Colonic mucosa (tissue), 4 donors: ENCODE measurements at places on chromosomes 3 and 15. TPM values are rescaled to one million over a fixed set of nuclear protein-coding genes. Genes with fewer than 3 reads are reported as not detected.
A peak's percentile ranks its signal among the peaks of the same experiment; 100 is the strongest.

Gene INSYN1
- total RNA-seq, result 0.32 TPM

Gene TPRG1
- total RNA-seq, result 1.8 TPM

Gene ZBBX
- total RNA-seq, result not detected

GRCh38 chr15:81752546-81752942, 293.3 kb downstream of the MEX3B start:
- H3K36me3 ChIP-seq, result no peaks in the 10 kb centered on the region
- no peak overlapping the region for H3K4me3 ChIP-seq
- H3K4me1 ChIP-seq, result no peaks in the 10 kb centered on the region

GRCh38 chr15:71098920-71099319, 16.4 kb upstream of the THSD4 start:
- no peaks in the 10 kb centered on the region for H3K4me1 ChIP-seq
- H3K27me3 ChIP-seq, result no peaks in the 10 kb centered on the region
- DNase-seq, result no peak
- H3K27ac ChIP-seq, result no peak overlapping the region
- H3K36me3 ChIP-seq, result no peaks in the 10 kb centered on the region

DNA sequence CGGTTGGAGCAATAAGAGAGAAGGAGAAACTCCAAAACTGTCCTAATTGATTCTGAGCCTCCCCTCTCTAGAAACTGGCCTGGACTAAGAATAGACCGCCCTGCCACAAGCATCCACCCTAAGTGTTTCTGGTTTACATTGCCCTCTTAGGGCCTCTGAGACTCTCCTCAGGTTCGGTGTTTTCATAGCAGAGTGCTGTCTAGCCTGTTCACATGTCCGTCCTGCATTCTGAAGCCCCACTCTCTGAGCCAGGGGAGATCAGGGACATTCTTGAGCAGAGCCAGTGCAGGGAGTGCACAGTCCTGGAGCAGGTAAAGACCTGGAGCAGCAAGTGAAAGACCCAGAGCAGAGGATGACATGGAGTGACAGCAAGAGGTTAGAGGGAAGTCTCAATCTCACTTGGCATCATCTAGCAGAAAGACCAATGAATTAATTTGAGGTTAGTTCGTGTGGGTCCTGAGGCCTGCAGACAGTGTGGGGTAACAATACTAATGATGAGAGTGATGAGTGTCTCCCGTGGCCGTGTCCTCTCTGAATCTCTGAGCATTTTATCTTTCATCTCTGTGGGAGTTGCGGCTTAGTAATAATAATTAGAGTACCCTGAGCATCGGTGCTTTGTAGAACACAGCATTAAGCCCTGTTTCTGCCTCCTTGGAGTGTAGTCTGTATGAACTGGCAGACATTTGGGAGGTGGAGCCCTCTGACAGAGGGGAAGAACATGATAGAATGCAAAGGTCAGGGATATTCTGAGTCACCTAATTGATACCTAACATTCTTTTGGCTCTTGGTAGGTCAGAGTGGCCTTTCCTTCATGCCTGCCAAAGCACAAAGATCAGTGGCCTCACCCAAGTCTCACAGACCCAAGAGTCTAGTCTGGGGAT, 24.6 kb downstream of the MAPKBP1 start:
- H3K27me3 ChIP-seq, result no peaks in the 10 kb centered on the region
- no peak overlapping the region for H3K27ac ChIP-seq
- H3K4me1 ChIP-seq, result no peaks in the 10 kb centered on the region
- no peaks in the 10 kb centered on the region for H3K36me3 ChIP-seq
- H3K4me3 ChIP-seq, result no peak overlapping the region

- H3K4me3 ChIP-seq, result no peak overlapping the region
- DNase-seq, result no peak
- no peak overlapping the region for H3K27ac ChIP-seq
- no peaks in the 10 kb centered on the region for H3K27me3 ChIP-seq
- H3K36me3 ChIP-seq, result no peaks in the 10 kb centered on the region
- H3K4me1 ChIP-seq, result no peaks in the 10 kb centered on the region
Measured at GRCh38 chr3:180280555-180280954, 243.8 kb upstream of the PEX5L start.

DNA sequence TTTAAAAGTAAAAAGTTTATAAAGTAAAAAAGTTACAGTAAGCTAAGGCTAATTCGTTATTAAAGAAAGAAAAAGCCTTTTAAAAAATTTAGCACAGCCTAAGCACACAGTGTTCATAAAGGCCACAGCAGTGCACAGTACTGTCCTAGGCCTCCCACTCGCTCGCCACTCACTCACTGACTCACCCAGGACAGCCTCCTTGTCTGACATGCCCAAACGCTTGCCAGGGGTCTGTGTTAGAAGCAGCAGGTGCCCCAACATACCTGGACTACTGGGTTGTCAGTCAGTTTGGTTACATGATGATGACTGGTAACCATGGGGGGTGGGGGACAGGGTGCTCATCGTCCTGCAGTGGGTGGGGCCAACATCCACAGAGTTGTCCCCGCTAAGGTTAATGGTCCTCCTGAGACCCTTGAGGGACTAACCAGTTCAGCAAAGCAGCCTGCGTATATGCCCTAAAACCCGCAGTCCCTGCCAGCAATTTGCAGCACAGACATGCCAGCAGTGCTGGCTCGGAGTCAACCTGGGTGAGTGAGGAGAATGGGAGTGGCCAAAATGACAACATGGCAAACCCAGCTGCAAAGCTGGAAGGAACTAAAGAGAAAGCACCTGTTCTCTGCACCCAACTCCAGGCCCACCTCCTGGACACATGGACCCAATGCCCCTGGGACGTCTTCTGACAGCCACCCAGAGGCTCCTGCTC, 49.2 kb downstream of the CYFIP1 start:
- H3K4me1 ChIP-seq, result no peaks in the 10 kb centered on the region
- no peak overlapping the region for H3K27ac ChIP-seq
- H3K4me3 ChIP-seq, result no peak overlapping the region
- H3K27me3 ChIP-seq, result no peaks in the 10 kb centered on the region

DNA sequence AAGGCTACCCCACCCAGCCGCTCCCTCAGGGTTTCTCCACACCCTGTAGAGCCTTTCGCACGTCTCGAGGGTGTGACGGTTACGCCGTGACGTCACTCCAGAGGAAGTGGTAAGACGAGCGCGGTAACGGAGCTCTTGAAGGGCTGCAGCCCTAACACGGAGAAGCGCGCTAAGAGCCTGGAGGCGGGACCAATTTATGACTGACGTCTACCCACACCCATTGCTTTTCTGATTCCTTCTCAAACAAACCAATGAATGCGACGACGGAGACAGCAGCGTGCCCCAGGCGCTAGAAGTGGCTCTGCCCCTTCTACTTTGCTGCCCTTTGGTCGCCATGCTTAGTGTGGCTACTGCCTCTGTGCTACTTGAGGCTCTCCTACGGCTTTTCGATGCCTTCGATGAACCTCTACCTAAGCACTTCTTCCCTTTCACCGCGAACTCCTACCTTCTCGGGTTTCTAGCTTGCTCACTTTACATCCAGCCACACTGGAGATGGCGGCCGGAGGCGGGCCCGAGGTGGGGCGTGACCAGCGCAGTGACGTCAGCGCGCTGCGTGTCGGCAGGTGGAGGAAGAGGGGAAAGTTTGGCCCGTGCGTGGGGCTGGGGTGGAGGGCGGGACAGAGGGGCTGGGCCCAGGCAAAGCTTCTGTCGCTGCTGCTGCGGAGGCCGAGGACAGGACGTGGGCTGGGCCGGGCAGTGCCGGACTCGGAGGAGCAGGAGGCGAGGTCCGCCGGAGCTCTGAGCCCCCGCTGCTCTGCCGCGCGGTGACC, at the start of gene OXSR1:
TSS of gene OXSR1 (plus strand) at position 586 of the 770 bp plus-strand sequence. CDS start 340 bp downstream, outside the sequence.
- H3K27me3 ChIP-seq, result no peaks in the 10 kb centered on the region
- DNase-seq, result peak; percentile 100
- peak within 1 kb of the TSS; percentile 95 for H3K4me3 ChIP-seq
- no peaks in the 10 kb centered on the region for H3K36me3 ChIP-seq

DNA sequence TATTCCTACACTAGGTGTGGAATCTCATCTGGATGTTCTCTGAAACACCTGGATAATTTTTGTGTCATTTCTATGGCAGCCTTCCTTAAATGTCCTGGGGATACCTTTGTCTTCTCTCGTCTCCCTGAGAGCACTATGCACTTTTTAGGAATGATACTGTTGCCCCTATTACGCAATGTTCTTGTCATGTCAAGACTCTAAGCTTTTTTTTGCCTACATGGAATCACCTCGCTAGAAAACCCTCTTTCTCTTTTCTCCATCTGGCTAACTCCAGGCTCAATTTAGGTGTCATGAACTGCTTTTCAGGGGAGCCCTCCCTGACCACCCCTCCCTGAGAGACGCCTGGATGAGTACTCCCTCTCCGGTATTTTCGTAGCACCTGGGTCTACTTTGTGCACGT, 81.3 kb downstream of the SOX2 start:
- H3K4me3 ChIP-seq, result no peak overlapping the region
- no peaks in the 10 kb centered on the region for H3K36me3 ChIP-seq
- H3K27ac ChIP-seq, result no peak overlapping the region

DNA sequence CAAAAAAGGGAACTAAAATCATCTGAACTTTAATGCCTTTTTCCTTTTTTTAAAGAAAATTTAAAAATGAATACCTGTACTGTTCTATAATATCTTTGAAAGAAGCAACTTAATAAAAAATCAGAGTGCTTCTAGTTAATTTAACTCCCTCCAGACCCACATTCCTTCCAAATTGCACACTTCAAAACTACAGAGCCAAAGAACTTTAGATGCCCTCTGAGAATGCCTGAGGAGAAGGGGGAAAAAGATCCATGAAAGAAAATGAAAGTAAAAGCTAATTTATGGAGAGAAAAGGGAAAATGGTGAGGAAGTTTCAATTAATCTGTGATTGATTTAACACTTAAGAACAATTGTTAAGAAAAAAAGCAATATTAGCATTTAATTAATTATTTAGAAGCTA, 1141.6 kb downstream of the IGSF11 start:
- no peak overlapping the region for H3K27ac ChIP-seq
- H3K27me3 ChIP-seq, result no peaks in the 10 kb centered on the region
- H3K4me1 ChIP-seq, result no peaks in the 10 kb centered on the region
- H3K36me3 ChIP-seq, result no peaks in the 10 kb centered on the region
- DNase-seq, result no peak

DNA sequence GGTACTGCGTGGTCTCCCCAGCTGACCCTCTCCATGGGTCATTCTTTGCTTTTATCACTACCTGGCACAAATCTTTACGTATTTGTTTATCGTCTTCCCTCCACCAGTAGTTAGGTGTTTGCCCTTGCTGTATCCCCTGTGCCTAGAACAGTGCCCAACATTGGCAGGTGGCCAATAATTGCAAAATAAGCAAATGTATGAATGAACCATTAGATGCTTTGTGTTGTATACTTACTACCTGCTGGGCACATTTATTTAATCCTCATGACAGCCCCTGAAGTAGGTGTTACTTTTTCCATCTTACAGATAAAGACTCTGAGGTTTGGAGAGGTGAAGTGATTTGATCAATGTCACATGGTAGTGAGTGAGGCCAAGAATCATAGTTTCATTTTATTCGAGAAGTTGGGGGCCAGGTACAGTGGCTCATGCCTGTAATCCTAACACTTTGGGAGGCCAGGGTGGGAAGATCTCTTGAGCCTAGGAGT, 2.0 kb upstream of the TWF2 start:
- no peak overlapping the region for H3K27ac ChIP-seq
- peaks cover 11% of the 10 kb centered on the region for H3K4me1 ChIP-seq
- H3K36me3 ChIP-seq, result no peaks in the 10 kb centered on the region
- no peak for DNase-seq

- peak overlapping the region; percentile 98 for H3K27ac ChIP-seq
- DNase-seq, result peak; percentile 57
- H3K36me3 ChIP-seq, result no peaks in the 10 kb centered on the region
- no peaks in the 10 kb centered on the region for H3K27me3 ChIP-seq
Measured at GRCh38 chr3:42803414-42804105, 730 bp downstream of the HIGD1A start.

- no peak for DNase-seq
- H3K4me1 ChIP-seq, result no peaks in the 10 kb centered on the region
- H3K4me3 ChIP-seq, result no peak overlapping the region
- H3K27me3 ChIP-seq, result no peaks in the 10 kb centered on the region
- H3K27ac ChIP-seq, result no peak overlapping the region
Measured at GRCh38 chr3:148208975-148209374, 488.7 kb upstream of the AGTR1 start.

DNA sequence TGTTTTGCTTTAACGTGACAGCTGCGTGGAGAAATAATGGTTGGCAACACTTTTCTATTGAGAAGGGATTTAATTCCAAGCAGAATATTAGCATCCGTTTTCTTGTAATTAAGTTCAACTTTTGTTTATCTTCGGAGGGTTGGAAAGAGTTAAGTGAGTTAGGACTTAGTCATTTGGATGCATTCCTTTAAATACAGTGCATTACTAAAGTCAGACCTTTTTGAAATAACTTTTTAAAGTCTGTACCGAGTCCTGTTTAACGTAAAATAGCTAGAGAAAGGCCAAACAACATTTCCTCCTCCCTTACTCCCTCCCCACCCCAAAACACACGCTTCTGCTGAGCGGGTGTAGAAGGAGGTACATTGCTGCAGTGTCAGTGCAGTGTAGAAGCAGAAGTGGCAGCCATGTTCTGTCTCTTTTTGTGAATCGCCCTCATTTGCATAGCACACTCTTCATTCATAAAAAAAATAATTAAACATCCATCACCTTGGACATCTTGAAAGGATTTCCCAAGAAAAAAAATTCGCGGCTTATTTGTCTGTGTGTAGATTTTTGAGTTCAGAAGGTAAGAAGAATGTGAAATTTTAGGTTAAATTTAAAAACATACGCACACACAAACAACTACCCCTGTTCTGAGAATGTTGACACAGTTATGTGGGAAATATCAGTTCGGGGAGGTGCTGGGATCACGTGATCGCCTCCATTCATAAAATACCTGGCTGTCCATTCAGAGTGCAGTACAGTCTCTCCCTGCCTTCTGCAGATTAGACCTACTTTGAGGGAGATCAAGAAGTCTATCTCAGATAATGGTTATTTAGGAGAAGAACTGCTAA, 1.6 kb downstream of the SPRED1 start:
- peak overlapping the region; percentile 99 for H3K27ac ChIP-seq
- DNase-seq, result peak; percentile 83
- H3K4me3 ChIP-seq, result peak overlapping the region; percentile 75
- H3K27me3 ChIP-seq, result no peaks in the 10 kb centered on the region
- no peaks in the 10 kb centered on the region for H3K4me1 ChIP-seq

DNA sequence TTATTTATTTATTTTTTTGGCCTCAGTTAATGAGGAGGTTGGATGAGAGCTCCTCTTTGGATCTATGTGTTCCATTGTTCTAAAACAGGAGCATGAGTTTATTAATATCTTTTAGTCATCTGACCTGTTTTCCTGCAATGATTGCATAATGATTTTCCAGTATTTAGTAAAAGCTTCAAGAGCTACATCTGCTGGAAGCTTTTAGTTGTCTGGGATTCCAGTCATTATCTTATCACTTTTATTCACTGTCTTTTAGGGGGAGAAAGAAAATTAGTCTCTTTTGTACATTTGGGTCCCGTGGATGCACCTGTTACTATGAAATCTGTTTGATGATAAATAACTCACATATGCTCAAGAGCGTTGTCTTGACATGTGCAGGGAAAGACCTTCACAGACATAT, 1270.0 kb downstream of the ROBO1 start:
- no peak for DNase-seq
- H3K36me3 ChIP-seq, result no peaks in the 10 kb centered on the region
- H3K27ac ChIP-seq, result no peak overlapping the region
- H3K4me1 ChIP-seq, result no peaks in the 10 kb centered on the region

DNA sequence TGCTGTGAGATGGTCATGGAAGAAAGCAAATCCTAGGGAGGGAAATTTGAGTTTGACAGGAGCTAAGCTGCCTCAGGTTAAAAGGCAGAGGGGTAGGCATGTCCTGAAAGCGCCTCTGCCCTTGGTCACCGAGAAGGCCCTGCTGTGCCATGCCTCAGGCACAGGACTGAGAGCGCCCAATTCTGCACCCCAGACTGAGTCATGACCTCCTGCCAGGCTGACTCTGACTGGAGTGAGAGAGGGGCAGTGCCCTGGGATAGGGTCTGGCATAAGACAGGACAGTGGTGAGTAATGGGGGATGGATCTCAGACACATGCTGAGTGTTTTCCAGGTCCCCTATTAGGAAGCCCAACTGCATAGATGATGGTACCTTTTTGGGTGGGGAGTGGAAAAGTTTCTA, 44.4 kb downstream of the EPHB1 start:
- DNase-seq, result no peak
- no peak overlapping the region for H3K27ac ChIP-seq
- H3K36me3 ChIP-seq, result no peaks in the 10 kb centered on the region
- H3K4me1 ChIP-seq, result no peaks in the 10 kb centered on the region
